ENCODE measurements at places on chromosomes 2 and 18.

- DNase-seq, result no peak
Observed at GRCh38 chr2:207506426-207506825, 23.3 kb upstream of the CREB1 start.

DNA sequence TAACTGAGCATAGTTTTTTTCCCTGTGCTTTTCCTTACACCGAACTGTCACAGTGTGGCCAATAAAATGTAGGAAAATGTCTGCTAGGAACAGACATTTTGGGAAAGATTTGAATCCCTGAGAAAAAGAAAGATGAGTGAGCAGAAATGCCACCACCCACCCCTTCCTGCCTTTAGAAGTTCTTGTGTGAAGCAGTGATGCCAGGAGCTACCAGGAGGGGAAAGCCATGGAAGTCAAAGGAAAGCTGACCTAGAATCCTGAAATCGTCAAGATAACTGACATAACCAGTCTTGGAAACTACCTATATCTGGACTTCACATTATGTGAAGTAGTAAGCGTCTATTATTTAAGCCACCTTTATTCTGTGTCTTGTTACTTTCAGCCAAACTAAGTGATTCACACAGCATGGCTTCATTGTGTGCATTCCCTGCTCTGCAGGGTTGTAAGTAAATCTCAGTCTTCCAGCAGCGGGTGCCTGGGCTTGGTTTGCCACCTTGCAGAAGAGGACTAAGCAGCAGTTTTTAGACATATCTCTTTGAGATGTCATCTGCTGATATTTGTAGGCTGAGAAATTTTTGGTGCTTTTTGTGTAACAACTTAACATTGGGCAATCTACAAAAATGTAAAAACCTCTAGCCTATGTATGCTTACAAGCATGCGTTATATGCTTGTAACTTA lies 11.2 kb upstream of the SPRED2 start:
- no peak for DNase-seq

- no peak for DNase-seq
Observed at GRCh38 chr2:45591073-45591472, 20.0 kb downstream of the SRBD1 start.

- no peak for DNase-seq
Observed at GRCh38 chr2:29744976-29745375, 176.4 kb downstream of the ALK start.

DNA sequence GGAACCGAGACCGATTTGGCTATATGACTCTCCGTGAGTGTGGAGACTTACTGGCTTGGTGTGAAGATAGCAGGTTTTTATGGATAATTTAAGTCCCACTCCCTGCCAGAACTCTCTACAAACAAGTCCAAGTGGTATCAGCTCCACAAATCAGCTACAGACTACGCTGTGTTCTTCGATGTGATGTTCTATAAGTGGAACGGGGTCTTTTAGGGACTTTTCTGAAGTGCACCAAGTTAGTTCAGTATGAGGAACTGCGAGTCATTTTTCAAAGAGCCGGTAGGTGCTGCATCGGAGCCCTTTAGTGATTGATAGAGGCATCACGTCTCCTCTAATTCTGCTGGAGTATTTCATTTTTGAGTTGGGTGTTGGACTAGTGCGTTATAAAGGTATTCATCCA lies 107.1 kb downstream of the TSHZ1 start:
- DNase-seq, result no peak

Data from MV-4-11 (cell line).